ENCODE measurements at places on chromosomes 12 and 14.

DNA sequence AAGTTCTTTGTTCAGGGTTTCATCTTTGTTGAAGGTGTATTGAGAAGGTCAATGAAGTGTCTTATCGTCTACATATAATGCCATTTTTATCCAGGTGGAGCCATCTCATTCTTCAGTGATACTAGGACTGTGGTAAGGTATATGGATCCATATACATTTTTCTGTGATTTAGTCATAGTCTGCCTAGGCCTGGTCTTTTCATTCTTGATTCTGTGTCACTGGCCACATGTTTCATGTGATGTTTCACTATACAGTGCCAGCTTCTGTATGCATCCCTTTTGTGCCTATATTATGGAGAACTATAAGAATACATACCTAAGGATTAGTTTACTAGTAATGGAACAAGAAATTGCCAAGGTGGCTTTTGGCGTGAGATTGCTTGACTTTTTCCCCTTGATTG is 40.5 kb downstream of the VEZT start:
- no peaks in the 10 kb centered on the region for H3K36me3 ChIP-seq
- H3K27ac ChIP-seq, result no peak overlapping the region
- no peaks in the 10 kb centered on the region for H3K27me3 ChIP-seq
- H3K4me1 ChIP-seq, result no peaks in the 10 kb centered on the region
- no peak overlapping the region for H3K4me3 ChIP-seq
- no peak for DNase-seq

DNA sequence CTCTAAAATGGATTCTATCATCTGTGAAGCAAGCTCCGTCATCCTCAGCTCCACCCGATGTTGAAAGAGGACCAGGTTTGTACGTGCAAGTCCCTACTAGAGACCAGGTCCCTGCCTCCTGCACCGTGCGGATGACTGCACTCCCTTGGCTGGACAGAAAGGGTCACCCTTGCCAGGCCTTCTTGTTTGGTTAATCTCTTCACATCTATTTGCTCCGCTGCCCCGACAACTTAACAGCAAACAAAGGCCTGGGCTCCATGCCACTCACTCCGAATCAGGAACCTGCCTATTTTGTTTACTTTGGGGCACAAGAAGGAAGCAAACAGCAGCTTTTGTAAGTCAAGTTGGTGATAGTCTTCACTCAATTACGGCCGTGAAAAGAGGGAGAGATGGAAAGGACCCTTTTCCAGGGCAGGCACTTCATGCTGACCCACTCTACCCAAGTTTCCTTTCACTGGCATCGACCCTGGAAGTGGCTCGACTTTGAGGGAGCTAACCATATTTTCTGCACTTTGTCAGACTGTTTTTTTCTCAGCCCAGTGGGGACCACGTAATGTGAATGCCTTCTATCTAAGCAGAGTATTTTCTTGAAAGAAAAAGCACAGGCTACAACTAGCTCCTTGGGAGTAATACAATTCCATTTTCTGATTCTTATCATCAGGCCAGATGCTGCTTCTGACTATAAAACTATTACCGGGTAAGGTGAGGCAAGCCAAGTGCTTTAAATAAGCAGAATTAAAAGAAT is 202.6 kb downstream of the FOXN3 start:
- no peak for DNase-seq
- H3K27ac ChIP-seq, result no peak overlapping the region
- no peak overlapping the region for H3K4me3 ChIP-seq
- H3K4me1 ChIP-seq, result peaks cover 5% of the 10 kb centered on the region
- no peaks in the 10 kb centered on the region for H3K27me3 ChIP-seq
- no peaks in the 10 kb centered on the region for H3K36me3 ChIP-seq

GRCh38 chr14:100708425-100709288 is 18.0 kb upstream of the DLK1 start:
- peaks cover 7% of the 10 kb centered on the region for H3K4me1 ChIP-seq
- H3K4me3 ChIP-seq, result no peak overlapping the region
- DNase-seq, result peak; percentile 83
- no peaks in the 10 kb centered on the region for H3K27me3 ChIP-seq
- no peaks in the 10 kb centered on the region for H3K36me3 ChIP-seq

- no peaks in the 10 kb centered on the region for H3K27me3 ChIP-seq
- peak overlapping the region; percentile 54 for H3K4me3 ChIP-seq
- peak overlapping the region; percentile 89 for H3K27ac ChIP-seq
- H3K4me1 ChIP-seq, result peaks cover 8% of the 10 kb centered on the region
Observed at GRCh38 chr12:112126000-112126438, 659 bp downstream of the TRAFD1 start.

DNA sequence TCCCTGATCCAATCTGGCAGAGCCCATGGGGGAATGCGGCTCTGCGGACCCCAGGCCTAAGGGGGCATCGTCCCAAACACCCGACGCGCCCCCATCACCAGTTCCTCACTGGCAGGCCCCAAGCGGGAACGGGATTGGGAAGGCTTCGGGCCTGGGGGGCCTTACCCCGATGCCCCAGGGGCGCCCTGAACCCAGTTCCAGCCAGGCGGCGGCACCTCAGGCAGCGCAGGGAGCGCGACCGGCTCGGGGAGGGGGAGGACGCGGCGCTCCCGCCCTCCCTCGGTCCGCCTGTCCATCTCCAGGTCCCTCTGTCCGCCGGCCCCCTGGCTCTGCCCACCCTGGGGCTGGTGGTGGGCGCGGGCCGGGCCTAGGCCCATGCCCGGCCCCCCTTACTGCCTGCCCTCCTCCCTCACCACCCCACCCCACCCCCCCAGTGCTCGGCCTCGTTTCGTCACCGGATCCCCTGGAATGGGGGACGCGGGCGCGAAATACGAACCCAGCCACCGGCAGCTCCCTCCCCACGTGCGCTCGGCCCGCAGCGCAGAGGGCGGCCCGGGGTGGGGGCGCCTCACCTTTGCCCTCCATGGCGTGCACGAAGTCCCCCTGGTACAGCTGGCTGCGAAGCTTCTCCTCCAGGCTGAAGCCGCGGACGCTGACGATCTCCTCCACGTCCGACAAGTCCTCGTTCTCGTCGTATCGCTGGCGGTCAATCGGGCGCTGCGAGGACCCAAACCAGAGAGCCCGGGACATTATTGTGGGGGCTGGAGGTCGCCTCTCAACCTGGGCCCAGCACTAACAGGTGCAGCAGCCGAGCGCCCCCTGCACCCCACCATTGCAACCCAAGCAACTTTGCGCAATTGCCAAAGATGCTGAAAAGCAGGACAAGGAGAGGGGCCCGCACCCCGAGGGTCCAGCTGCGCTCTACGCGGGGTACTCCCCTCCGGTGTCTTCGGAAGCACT is 2.3 kb downstream of the KDM2B start:
- no peaks in the 10 kb centered on the region for H3K4me1 ChIP-seq
- no peaks in the 10 kb centered on the region for H3K27me3 ChIP-seq

DNA sequence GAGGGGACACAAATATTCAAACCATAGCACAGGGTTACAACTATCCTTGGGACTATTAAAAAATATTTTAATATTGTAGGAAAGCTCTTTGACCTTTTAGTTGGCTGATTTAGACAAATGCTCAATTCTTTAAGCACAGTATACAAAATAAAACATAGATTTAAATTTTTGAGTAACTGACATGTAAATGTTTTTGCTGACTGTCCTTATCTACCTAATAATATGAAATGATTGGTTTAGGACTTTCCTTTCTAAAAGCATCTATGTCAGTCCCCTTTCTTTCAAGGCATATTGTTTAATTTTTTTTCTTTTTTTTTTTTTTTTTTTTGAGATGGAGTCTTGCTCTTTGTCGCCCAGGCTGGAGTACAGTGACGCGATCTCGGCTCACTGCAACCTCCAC is 16.5 kb upstream of the OR6J1 start:
- H3K27me3 ChIP-seq, result no peaks in the 10 kb centered on the region
- no peak overlapping the region for H3K4me3 ChIP-seq
- no peak overlapping the region for H3K27ac ChIP-seq
- no peaks in the 10 kb centered on the region for H3K4me1 ChIP-seq
- no peaks in the 10 kb centered on the region for H3K36me3 ChIP-seq

- H3K27ac ChIP-seq, result peak within 1 kb of the TSS; percentile 23
- peak; percentile 91 for DNase-seq
- peak within 1 kb of the TSS; percentile 54 for H3K4me3 ChIP-seq
- H3K36me3 ChIP-seq, result no peaks in the 10 kb centered on the region
- no peaks in the 10 kb centered on the region for H3K4me1 ChIP-seq
Observed at GRCh38 chr14:72893636-72894322, at the start of gene DPF3. TSS of gene DPF3 (minus strand) at chr14:72894101. CDS start at chr14:72894088, 13 bp downstream.

DNA sequence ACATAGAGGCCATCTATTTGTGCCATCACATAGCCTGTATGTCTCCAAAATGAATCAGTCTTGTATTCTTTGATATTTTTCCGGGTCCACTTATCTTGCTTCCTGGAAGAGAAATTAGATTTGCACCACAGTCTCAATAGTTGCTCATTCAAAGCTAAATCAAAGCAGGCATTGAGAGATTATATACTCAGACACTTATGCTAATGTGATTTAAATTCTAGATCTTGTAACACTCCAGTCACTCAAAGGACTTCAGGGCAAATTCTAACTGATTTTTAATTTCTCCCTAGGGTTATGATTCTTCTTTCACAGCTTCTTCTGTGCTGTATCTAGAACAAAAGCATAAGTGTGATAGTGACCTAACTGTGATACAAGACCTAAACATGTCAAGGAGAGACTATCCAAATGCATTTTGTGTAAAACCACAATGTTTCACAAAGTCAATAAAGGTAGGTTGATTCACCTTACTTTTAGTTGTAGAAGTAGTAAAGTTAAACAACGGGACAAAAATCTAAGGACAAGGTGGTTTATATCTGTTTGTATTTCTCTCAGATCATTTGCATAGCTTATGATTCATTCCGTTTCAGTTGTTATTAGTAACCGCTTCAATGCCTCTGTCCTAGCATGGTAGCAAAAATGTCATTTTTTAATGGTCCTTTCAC is 26.8 kb downstream of the PLBD1 start:
- no peaks in the 10 kb centered on the region for H3K27me3 ChIP-seq
- no peak overlapping the region for H3K4me3 ChIP-seq
- no peak overlapping the region for H3K27ac ChIP-seq
- no peaks in the 10 kb centered on the region for H3K4me1 ChIP-seq
- no peak for DNase-seq

- no peaks in the 10 kb centered on the region for H3K27me3 ChIP-seq
- no peaks in the 10 kb centered on the region for H3K36me3 ChIP-seq
- H3K4me3 ChIP-seq, result no peak overlapping the region
- H3K27ac ChIP-seq, result no peak overlapping the region
- no peak for DNase-seq
Observed at GRCh38 chr14:61262082-61262481, 19.1 kb downstream of the TMEM30B start.

- peak; percentile 20 for DNase-seq
- H3K27ac ChIP-seq, result peak overlapping the region; percentile 49
- H3K36me3 ChIP-seq, result no peaks in the 10 kb centered on the region
- H3K4me3 ChIP-seq, result no peak overlapping the region
- no peaks in the 10 kb centered on the region for H3K4me1 ChIP-seq
Observed at GRCh38 chr14:37034410-37035285, 137.8 kb downstream of the SLC25A21 start.

GRCh38 chr12:25699454-25699853 is 146.4 kb upstream of the LMNTD1 start:
- H3K27ac ChIP-seq, result no peak overlapping the region
- DNase-seq, result no peak
- no peaks in the 10 kb centered on the region for H3K4me1 ChIP-seq
- no peaks in the 10 kb centered on the region for H3K36me3 ChIP-seq
- no peaks in the 10 kb centered on the region for H3K27me3 ChIP-seq
- no peak overlapping the region for H3K4me3 ChIP-seq

GRCh38 chr12:69598174-69598753 is 12.4 kb downstream of the LRRC10 start:
- H3K4me3 ChIP-seq, result no peak overlapping the region
- no peak overlapping the region for H3K27ac ChIP-seq
- H3K27me3 ChIP-seq, result no peaks in the 10 kb centered on the region
- no peaks in the 10 kb centered on the region for H3K4me1 ChIP-seq

DNA sequence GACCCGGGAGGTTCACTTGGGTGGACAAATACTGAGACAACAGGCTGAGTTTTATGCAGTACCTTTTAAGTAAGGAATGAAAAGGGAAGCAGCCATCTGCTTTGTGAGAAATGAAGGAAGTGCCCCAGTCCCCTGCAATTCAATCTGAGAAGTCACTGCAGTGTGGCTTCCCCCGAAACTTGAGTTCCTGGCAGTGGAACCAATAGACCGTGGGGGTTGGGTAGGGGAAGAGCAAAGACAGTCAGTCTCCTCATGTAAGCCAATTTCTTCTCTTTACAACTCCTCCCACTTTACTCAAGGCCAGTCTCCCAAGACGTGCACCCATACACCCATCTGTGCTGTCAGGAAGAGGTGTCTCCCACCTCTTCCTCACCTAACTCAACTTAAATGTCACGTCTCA is 206.5 kb downstream of the BCAT1 start:
- no peaks in the 10 kb centered on the region for H3K27me3 ChIP-seq
- DNase-seq, result no peak
- H3K36me3 ChIP-seq, result no peaks in the 10 kb centered on the region
